ENCODE measurements at places on chromosomes 7 and 10. TPM values are rescaled to one million over a fixed set of nuclear protein-coding genes. Genes with fewer than 3 reads are reported as not detected.

DNA sequence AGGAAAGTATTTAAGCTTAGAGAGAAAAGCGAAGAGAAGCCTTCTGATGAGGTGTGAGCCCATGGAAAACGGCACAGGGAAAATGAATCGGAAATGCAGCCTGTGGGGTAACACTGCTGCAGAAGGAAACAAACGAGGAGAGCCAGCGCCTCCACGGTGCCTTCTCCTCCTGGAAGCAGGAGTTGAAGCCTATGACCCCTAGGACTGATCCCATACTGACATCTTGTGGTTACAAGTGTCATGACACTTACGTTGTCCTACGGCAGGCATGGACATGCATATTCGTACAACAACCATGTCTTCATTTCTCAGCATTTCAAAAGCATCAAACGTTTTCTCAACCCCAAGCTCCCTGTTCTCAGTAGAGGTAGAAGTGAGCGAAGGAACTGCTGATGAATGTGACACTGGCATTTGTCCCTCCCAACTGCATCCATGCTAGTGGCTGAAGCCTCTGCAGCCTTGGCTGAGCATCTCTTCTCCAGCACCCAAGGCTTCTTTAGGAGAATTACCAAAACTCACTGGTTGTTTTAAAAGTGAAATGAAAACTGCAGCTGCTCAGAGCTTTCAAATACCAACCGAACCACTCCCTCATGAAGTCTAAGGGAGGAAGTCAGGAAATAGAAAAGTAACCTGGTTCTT, 160.2 kb downstream of the JAZF1 start:
- peak; percentile 55 for DNase-seq

GRCh38 chr10:11705722-11706121, 36.5 kb upstream of the ECHDC3 start:
- DNase-seq = no peak

DNA sequence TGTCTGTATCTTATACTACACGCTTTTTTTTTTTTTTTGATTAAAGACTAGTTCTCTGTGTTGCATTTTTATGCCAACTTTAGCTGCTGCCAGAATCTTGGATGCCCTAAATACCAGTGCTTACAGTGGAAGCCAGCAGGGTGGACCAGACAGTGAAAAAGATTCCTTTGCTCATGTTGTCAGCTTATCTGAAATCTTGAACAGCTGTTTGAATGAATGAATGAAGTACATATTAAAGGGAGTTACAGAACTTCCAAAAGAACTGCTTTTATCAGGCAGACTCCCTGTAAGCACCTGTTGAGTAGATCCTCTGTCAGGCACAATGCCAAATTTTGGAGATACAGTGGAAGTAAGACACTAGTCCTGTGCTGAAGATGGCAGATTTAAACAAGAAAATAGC, 184.9 kb downstream of the PPP1R9A start:
- no peak for DNase-seq

DNA sequence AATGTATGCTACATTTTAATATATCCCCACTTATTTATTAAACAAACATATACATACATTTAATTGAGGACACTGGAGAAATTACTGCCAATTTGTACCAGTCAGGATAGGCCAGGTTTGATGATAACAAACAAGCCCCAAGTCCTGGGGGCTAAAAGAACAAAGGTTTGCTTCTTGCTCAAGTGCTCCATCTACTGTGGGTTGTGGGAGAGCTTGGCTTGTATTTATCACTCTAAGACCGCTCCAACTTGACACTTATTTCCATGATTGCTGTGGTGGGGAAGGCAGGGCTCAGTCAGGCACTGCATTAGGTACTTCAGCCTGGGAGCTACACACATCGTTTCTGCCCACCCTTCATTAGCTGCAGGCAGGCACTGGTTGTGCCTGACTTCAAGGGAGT, 136.6 kb upstream of the ZNF32 start:
- no peak for DNase-seq

DNA sequence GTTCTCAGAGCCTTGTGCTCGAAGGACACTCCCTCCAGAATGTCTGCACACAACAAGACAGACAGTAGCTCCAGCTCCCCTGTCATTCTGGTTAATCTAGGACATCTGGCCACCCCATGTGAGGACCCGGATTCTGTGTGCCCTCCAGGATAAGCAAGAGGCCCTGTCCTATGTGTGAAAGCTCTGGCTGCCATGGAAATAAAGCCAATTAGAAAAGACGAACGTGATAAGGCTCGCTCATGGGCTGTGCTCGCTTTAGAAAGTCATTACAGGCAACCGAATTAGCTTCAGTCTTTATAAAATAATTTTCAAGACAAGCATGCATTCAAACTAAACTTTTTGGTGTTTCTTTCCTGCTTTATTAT, 263.4 kb downstream of the INHBA start:
- no peak for DNase-seq

Gene INTS15
- 35.7 TPM for total RNA-seq

Gene CASD1
- total RNA-seq = 57.6 TPM

DNA sequence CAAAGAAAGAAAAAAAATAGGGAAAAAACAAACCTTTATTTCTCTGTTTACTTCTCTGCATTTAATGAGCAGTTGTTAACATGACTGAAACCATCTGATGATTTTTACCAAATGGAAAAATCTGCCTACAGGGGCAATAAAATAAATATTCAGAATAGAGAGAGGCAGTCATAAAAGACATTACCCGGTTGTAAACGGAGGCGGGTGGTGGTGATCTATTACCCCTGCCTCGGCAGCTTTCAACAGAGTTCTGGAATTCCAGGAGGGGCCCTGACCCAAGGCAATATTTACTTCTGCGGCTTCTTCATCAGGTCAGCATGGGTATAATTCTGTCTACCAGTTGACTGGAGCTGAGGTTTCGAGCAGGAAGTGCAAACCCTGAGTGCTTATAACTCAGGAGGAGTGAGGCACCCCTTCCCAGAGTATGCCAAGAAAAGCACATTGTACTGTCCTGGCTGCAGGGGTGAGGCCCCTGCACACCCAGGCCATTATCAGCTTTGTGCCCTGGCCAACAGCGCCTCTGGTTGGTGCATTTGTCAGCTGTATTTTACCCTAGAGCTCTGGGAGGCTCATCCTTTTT, 8.2 kb upstream of the CXCL12 start:
- DNase-seq = no peak

- no peak for DNase-seq
Observed at GRCh38 chr10:15879663-15880062, 19.4 kb upstream of the MINDY3 start.

Gene SPDYE8
- total RNA-seq = not detected

Gene SPOCK2
- 22.2 TPM for total RNA-seq

Gene MYO1G
- 16.7 TPM for total RNA-seq

DNA sequence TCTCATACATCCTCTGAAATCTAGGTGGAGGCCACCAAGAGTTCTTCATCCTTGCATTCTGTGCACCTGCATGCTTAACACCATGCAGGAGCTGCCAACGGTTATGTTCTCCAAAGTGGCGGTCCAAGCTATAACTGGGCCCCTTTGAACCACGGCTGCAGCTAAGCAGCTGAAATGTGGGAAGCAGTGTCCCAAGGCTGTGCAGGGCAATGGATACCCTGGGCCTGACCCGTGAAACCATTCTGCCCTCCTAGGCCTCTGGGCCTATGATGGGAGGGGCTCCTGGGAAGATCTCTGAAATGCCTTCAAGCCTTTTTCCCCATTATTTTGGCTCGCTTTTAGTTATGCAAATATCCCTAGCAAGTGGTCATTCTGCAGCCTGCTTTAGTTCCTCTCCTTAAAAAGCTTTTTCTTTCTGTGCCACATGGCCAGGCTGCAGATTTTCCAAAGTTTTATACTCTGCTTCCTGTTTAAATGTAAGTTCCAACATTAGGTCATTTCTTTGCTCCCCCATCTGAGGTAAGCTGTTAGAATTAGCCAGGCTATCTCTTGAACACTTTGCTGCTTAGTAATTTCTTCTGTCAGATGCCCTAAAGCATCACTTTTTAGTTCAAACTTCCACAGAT, 7.7 kb upstream of the GTPBP4 start:
- no peak for DNase-seq

DNA sequence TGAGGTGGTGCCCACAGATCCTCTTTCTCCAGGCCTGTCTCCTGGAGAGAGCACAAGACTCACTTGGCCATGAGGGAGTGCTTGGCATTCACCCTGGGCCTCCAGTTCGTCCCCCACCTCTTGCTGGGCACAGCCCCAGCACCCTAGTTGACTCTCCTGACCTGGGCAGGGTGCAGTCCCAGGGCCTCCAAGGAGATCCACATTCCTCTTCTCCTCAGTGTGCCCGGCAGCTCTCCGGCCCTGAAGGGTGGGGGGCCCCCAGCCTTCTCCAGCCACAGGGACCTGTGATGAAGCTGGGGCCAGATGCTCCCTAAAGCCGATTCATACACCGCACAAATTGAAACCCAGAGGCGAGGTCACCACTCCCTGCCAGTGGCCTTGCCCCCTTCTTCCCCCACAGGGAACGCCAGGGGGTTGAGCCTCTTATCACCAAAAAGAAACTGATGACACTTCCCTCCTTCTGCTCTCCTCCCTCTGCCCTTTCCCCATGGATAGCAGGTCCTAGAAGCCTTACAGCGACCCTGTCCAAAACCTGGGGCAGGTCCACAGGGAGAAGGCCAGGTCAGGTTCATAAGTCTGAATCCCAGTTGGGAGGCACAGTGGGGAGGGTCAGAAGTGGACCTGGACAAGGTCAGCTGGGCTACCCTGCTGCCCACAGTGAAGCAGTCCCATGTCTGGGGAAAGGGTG, 3.1 kb downstream of the EN2 start:
- no peak for DNase-seq

DNA sequence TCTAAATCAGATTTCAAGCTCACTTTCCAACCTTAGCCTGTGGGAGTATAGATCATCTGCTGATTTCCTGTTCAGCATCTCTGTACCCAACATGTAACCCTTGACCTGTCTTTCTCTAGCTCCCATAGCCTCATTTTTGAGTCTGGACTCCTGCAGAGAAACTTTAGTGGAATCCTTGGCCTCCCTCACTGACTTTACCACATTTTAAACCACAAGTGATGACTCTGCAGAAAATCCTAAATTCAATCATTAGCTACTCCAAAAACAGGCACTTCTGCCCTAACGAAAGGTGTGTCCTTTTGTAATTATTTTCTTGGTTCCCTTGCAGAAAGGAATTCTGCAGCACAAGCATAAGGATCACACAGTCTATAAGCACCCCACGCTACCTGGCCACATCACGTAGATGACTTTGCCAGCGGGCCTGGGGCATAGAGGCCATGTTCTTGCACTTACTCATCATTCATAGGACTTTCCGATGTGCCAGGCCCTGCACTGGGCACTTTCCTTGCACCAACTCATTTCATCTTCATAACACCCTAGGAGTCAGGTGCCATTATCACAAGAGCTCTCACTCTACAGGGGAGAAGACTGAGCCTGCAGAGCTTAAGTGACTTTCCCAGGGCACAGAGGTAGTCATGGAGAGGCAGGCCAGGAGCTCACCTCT, 57.2 kb upstream of the OPALIN start:
- no peak for DNase-seq

- DNase-seq = no peak
Observed at GRCh38 chr7:73881352-73882046, 20.5 kb downstream of the TMEM270 start.

Gene CLDN15
- total RNA-seq = 17.0 TPM

GRCh38 chr7:124338861-124339260, 306.0 kb upstream of the TMEM229A start:
- DNase-seq = no peak

- no peak for DNase-seq
Observed at GRCh38 chr10:113160641-113161040, 210.6 kb downstream of the TCF7L2 start.

DNA sequence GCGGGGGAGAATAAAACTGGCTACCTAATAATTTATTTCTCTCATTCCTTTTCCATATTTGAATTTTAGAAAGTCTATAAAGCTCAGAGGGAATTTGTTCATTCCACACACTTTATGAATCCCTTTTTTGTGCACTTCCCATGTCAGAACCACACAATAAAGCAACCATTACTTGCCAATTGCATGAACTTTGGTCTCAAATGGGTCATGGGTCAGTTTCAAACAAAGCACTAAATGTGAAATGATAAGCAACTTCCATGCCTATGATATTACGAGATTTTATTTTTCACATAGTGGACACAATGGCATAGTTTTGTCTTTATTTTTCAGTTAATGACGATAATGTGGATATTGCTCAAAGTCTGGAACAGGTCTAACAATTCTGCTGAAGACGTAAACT, 18.6 kb upstream of the RELN start:
- no peak for DNase-seq

DNA sequence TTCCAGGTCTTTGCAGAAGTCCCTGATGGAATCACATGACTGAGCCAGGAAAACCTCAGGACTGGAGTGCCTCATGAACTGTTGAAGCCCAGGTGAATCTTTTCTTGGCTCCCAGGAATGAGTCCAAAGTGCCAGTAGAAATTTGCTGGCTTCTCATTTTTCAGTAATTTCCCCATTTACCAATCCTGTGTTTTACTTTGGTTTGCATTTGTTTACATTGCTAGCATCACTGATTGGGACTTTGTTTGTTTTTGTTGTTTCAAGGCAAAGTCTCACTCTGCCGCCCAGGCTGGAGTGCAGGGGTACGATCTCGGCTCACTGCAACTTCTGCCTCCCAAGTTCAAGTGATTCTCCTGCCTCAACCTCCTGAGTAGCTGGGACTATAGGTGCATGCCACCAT, 1.6 kb upstream of the ZNF12 start:
- DNase-seq = no peak

Data from stomach (tissue), 19 donors.